ENCODE measurements at places on chromosomes 2 and 18.

- DNase-seq: no peak
Measured at GRCh38 chr2:25229279-25230197, 61.2 kb upstream of the POMC start.

GRCh38 chr2:160364364-160364763 is 129.2 kb downstream of the RBMS1 start:
- no peak for DNase-seq

DNA sequence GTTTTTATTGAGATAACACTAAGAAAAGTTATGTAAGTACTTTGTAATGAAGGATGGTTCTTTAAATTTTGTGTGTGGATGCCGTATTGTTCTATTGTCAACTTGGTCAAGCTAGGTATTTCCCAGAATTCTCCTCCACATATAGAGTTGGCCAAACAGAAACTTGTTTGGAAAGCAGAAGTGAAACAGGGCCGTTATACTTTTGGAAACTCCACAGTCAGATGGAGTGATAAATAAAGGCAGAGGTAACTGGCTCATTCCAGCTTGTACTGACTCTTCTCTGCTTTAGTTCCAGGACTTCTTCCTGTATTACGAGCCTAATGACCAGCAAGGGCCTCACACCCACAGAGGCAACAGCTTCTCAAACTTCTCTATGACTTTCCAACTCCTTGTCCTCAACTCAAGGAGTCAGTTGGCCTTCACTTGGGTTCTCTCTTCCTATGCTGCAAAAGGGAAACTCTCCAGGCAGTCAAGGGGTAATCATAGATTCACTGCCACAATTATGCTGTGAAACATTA is 16.4 kb upstream of the STARD7 start:
- no peak for DNase-seq

DNA sequence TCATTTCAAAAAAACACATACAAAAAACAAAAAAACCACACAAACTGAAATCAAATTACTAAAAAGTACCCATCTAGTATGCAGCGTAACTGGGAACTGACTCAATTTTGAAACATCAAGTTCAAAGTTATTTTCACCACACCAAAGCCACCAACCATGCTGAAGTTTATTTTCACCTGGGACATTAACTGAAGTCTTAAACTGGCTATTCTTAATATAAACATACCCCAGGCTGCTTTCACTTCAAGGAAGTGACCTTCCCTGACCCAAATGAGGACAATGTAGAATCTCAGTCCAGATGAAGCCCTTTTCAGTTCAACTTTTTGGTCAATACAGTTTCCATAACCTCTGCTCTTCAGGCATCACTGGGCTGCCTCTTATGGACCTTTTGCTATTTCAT is 84.6 kb downstream of the PIGN start:
- DNase-seq: no peak

- no peak for DNase-seq
Measured at GRCh38 chr2:11904029-11904428, 157.6 kb downstream of the LPIN1 start.

- DNase-seq: no peak
Measured at GRCh38 chr2:230738391-230738811, 25.8 kb downstream of the CAB39 start.

GRCh38 chr2:5657231-5657630 is 35.0 kb upstream of the SOX11 start:
- DNase-seq: no peak

DNA sequence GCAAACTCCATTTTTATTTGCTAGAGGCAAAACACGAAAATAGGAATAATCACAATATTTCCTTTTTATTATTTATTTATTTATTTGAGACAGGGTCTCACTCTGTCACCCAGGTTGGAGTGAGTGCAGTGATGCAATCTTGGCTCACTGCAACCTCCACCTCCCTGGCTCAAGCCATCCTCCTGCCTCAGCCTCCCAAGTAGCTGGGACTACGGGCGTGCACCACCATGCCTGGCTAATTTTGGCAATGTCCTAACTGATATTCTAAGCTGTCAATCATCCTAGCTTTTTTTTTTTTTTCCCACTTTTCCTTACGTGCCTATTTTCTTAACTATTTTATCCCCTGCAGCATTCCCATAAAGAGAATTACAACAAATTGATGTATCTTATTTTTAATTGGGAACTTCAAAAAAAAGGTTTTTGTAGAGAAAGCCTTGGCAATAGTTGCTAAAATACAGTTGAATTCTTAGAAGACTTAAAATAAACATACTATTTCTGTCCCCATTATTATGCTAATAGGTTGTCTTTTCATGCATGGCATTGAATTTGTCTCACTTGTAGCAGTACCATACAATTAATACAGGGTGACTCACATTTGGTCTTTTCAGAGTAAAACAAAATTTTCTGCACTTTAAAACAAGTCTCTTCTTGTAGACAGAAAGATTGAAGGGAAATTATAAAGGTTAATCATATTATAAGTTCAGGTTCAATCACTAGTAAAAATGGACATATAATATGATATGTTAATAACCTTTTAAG is 153.5 kb downstream of the SLC39A10 start:
- no peak for DNase-seq

DNA sequence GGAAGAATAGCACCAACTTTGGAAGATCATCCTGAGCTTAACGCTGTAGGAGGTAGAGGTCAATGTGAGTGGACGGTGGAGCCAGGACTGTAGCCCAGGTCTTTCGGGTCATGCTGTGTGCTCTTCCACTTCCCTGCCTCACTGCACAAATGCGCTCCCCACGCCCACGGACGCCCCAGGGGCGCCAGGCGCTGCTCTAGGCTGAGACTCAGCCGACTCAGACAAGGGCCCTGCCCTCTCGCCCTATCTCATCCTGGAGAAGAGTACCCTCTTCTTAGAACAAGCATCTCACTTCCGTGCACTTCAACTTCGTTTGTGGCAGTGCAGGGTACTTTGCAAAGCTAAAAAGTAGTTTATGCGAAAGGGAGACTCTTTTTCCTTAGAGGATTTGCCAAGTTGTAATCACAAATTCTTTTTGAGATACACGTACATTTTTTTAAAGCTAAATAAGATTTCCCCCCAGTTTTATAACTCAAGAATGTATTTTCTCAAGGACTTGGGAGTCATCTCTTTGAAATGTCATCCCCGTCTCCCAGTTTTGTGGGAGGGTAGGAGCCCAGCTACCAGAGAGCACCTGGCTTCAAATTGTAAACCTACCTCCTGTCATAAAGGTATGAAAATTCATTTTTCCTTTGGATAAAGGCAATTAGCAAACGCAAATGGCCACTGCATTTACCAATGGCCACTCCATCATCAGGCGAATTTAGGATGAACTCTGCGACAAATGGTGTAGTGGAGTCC is 1.2 kb upstream of the PRELID3A start:
- no peak for DNase-seq

GRCh38 chr18:3148930-3149535 is 70.7 kb downstream of the MYOM1 start:
- no peak for DNase-seq

DNA sequence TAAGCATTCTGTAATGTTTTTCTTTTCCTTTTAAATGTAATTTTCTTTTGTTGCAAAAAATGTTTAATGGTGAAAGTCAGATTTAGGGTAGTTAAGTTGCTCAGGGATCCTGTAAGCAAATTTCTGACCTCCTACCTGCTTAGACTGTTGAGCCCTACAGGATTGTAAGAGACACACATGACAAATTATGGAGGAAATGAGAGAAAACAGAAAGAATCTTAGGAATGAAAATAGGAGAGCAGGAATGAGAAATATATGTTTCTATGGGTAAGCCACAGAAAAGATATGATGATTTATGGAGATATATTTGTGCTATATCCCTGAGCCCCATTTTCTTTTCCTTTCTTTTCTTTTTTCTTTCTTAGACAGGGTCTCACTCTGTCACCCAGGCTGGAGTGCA is 28.3 kb downstream of the CYBRD1 start:
- DNase-seq: no peak

GRCh38 chr18:48172226-48173006 is 236.8 kb downstream of the ZBTB7C start:
- no peak for DNase-seq

- DNase-seq: no peak
Measured at GRCh38 chr2:176763851-176764404, 448.7 kb upstream of the HNRNPA3 start.

DNA sequence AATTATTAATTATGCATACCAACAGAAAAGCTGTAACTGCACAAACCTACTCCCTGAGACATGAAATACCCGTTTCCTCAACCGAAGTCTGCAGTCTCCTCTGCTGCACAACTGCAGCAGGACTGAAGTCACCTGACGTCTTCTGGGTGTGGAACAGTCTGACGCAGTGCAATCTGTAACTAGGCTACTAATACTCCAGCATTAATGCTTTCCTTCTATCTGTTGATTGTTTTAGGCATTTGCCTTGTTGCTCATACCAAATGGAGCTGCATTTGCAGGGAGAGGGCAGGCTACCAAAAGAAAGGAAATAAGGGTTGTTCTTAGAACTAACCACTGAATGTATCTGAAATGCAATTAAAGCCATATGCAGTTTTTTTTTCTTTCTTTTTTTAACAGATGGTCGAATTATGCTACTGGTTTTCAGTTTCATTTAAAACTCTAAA is 40.1 kb downstream of the RTN4 start:
- no peak for DNase-seq

GRCh38 chr2:239554766-239555570 is 154.1 kb upstream of the HDAC4 start:
- DNase-seq: no peak

- no peak for DNase-seq
Measured at GRCh38 chr2:149451417-149452165, 121.2 kb downstream of the LYPD6 start.

GRCh38 chr2:66839551-66840320 is 404.8 kb downstream of the MEIS1 start:
- no peak for DNase-seq

DNA sequence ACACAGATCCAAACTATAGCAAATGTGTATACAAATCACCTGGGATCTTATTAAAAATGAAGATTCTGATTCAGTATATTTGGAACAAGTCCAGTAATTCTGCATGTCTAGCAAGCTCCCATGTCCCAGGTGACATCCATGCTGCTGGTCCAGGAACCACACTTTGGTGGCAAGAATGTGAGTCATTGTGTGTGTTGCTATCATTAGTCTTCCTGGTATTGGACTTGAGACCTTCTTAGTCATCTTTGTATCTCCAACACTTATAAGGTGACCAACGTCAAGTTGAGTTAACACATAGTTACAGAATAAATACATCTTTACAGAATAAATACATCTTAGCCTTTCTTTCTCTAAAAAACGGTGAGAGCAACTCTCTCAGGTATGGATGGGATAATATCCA is 107.9 kb upstream of the NDUFV2 start:
- no peak for DNase-seq

GRCh38 chr2:48415836-48416515 is 114.0 kb upstream of the STON1 start:
- DNase-seq: no peak

- no peak for DNase-seq
Measured at GRCh38 chr2:10909050-10909995, 2.4 kb upstream of the KCNF1 start.

- DNase-seq: no peak
Measured at GRCh38 chr2:114011713-114012112, 121.8 kb downstream of the ACTR3 start.

DNA sequence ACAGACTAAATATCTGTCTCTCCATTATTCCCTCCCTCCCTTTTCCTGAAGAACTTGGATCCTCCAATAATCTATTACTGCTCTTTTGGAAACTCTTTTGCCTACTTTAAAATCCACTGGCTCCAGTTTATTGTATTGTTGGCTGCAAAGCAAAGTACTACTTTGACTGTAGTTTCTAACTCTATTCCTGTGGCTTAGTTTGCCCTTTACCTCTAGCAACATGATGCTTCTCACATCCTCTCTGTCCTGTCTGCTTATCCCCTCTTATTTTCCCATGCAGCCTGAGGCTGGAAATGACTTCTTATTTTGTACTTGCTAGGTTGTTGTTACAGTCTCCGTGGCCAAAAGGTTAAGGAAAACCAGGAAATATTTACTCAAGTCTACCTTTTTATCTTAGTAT is 26.8 kb downstream of the PDK1 start:
- no peak for DNase-seq

DNA sequence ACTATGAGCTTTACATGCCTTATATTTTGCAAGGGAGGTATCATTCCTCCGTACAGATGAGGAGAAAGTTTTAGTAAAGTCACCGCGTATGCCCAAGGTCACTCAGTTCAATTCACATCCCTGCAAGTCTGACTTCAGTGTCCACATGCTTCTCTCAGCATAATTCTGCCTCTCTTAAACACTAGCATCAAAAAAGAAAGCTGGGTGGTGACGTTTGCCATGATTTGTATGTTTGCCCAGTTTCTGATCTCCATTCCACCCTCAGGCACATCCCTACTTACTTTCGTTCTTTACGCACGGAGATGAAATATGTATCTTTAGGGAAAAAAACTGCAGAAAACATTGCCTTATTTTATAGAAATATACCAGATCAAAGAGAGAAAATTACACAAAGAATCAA is 129.2 kb upstream of the PTPRM start:
- DNase-seq: no peak

GRCh38 chr2:217974389-217975005 is 28.3 kb downstream of the TNS1 start:
- DNase-seq: no peak

- no peak for DNase-seq
Measured at GRCh38 chr2:137220438-137220993, 455.2 kb downstream of the THSD7B start.

DNA sequence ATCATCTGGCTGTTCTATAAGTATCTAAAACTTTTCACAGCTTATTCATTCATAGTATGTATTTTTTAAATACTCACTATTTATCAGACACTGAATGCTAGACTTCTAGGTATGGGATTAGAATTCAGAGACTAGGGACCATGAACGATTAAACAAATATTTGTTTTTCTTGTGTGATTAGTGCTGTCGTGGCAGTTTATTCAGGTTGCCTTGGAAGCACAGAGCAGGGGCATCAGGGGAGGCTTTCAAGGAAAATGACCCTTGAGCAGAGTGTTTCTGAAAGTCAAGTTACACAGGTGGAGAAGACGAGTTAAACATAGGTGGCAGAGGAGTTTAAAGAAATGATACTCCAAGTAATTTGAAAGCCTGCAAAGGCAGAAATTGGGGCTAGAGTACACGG is 5.7 kb downstream of the SPOPL start:
- DNase-seq: peak; percentile 27

DNA sequence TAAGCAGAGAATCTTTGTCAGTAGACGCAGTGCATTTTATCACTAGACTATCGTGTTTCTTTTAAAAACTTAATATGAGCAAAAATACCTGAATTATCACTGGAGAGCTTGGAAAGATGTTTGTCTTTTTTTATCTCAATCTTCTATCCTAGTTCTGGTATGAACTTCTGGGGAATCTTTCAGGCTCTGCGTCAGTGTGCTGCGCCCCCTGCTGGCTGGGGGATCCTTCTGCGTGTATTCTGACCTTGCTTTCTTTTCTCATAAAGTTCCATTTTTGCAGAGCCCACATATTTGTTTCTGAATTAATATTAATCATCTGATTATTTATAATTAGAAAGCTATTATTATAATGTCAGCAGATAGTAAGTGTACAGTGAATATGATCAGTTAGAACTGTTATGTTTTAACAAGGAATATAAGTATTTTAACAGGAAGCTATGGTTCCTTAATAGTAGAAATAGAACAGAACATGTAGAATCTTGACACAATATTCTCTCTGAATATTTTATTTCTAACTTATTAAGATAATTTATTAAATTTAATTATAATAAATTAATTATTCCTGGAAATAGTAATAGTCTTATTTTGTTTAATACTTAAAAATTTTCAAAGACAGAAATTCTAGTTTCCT is 945.0 kb upstream of the CRIM1 start:
- DNase-seq: no peak
